ENCODE measurements at places on chromosomes 7 and 10. TPM values are rescaled to one million over a fixed set of nuclear protein-coding genes. Genes with fewer than 3 reads are reported as not detected.

GRCh38 chr7:143882604-143883078, 19.3 kb downstream of the TCAF1 start:
- no peaks in the 10 kb centered on the region for H3K27me3 ChIP-seq
- H3K4me1 ChIP-seq, result no peaks in the 10 kb centered on the region

DNA sequence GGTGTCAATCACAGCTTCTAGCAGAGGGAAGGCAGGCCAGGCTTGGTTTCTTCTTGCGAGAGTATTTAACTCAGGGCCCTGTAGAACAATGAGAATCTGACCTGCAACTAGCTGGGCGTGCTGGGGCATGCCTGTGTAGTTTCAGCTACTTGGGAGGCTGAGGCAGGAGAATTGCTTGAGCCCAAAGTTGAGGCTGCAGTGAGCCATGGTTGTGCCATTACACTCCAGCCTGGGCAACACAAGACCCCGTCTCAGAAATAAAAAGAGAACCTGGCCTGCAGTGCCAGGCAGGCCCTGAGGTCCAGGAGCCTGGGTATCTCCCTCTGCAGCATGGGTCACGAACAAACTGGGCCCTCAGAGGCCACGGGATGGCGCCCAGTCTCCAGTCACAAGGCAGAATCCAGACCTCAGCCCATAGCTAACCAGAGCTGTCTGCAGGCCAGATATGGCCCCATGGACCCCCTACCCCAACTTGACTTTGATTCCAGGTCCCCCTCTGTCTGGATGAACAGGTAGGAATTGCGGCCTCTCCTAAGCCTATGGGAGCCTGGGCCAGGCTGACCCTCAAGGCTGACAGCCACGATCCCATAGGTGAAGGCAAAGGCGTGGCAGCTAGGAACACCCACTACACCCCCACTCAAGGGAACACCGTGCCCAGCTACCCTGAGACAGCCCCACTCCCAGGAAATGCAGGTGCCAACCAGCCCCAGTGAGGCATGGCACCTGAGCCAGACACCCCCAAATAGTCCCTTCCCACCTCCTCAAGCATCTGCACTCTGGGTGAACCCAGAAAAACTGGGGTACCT, 102.7 kb upstream of the TNRC18 start:
- peaks cover 27% of the 10 kb centered on the region for H3K36me3 ChIP-seq
- H3K4me3 ChIP-seq, result peak overlapping the region; percentile 79
- peaks cover 29% of the 10 kb centered on the region for H3K4me1 ChIP-seq

GRCh38 chr10:64394744-64395143, 873.5 kb downstream of the REEP3 start:
- H3K4me1 ChIP-seq, result no peaks in the 10 kb centered on the region
- no peak overlapping the region for H3K4me3 ChIP-seq
- H3K36me3 ChIP-seq, result no peaks in the 10 kb centered on the region
- H3K27me3 ChIP-seq, result no peaks in the 10 kb centered on the region

DNA sequence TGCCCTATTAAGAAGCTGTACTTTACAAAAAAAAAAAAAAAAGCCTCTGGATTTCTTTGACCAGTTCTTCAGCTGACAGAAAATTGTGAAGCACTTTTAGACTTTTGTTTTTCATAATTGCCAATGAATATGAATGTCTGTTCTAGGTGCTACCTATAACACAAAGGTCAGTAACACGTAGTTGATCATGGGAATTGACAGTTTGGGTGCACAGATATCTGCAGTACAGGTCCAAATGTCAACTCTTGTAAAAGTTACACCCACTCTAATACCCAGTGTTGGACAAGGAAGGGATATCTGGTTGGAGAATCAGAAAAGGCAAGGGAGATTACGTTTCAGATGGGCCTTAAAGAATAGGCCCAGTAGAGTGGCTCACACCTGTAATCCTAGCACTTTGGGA, 1.8 kb downstream of the REEP3 start:
- H3K4me3 ChIP-seq, result peak overlapping the region; percentile 83
- peaks cover 54% of the 10 kb centered on the region for H3K4me1 ChIP-seq
- H3K27me3 ChIP-seq, result no peaks in the 10 kb centered on the region
- H3K36me3 ChIP-seq, result no peaks in the 10 kb centered on the region

DNA sequence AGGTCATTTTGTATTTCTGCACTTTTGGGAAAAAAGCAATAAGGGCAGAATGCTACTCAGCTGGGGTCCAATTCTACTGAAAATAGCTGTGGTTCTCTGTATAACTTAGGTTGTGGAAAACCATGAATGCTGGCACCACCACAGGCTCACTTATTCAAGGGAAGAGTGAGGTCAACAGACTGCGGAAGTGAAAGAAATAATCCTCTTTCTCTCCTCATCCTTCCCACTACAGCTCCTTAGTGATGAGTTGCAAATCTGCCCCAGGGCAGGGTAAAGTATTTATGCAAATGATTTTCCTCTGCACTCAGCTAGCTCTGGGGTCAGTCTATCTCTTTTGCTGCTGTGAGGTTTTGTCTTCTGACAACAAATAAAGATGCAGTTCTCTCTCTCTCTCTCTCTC, 74.1 kb upstream of the PTPRZ1 start:
- no peaks in the 10 kb centered on the region for H3K4me1 ChIP-seq
- no peak for DNase-seq
- H3K4me3 ChIP-seq, result no peak overlapping the region
- H3K27ac ChIP-seq, result no peak overlapping the region
- no peaks in the 10 kb centered on the region for H3K27me3 ChIP-seq

DNA sequence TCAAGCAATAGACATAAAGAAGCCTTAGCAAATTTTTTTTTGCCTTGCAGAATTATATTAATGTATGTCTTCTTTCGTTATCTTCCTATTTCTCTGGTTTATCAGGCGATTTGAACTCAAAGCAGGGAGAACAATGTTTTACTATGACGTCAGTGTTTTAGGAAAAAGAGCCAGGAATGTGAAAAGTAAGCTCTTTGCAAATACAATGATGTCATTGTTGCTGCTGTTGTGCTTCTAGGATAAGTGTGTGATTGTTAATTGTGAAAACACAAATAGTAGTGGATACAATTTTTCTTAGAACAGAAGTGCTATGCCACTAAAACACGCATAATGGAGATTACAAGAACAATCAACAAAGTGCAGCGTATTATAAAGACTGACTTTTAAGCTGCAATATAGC, 9.5 kb upstream of the AUTS2 start:
- no peak for DNase-seq
- 0 out of 2 replicates have a peak, but pooled peaks cover 2% of the 10 kb centered on the region for H3K27me3 ChIP-seq
- H3K36me3 ChIP-seq, result no peaks in the 10 kb centered on the region
- H3K4me1 ChIP-seq, result no peaks in the 10 kb centered on the region

GRCh38 chr10:86047588-86047987, 319.0 kb downstream of the GRID1 start:
- H3K36me3 ChIP-seq, result no peaks in the 10 kb centered on the region
- no peaks in the 10 kb centered on the region for H3K4me1 ChIP-seq
- no peak overlapping the region for H3K4me3 ChIP-seq

- no peaks in the 10 kb centered on the region for H3K4me1 ChIP-seq
- no peaks in the 10 kb centered on the region for H3K27me3 ChIP-seq
- peak; percentile 8 for DNase-seq
- H3K27ac ChIP-seq, result no peak overlapping the region
These were observed 333.9 kb downstream of the AUTS2 start for GRCh38 chr7:69932034-69932628.

- no peaks in the 10 kb centered on the region for H3K27me3 ChIP-seq
- no peak overlapping the region for H3K27ac ChIP-seq
- no peaks in the 10 kb centered on the region for H3K36me3 ChIP-seq
- no peak for DNase-seq
These were observed 86.9 kb downstream of the CXCL12 start for GRCh38 chr10:44297963-44298362.

GRCh38 chr7:137454246-137454724, 110.8 kb upstream of the PTN start:
- no peak overlapping the region for H3K4me3 ChIP-seq
- no peak overlapping the region for H3K27ac ChIP-seq
- H3K36me3 ChIP-seq, result no peaks in the 10 kb centered on the region
- H3K27me3 ChIP-seq, result peaks cover 3% of the 10 kb centered on the region
- peak; percentile 20 for DNase-seq
- H3K4me1 ChIP-seq, result no peaks in the 10 kb centered on the region

DNA sequence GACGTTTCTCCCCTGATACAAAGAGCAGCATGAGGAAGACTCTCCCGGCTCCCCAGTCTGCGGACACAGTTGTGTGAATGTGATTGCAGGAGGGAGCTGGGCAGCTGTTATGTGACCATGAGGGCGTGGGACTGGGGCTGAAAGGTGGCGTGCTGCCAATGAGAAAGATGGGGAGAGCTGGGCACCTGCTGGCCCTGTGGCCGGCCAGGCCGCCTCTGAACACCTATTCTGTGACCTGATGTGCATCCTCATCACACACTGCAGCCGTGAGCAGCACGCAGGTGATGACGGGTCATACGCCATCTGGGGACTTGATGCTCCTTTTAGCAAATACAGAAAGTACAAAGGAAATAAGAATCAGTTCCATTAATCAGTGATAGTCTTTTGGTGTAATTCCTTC, 86.9 kb downstream of the MGMT start:
- no peak overlapping the region for H3K4me3 ChIP-seq
- no peaks in the 10 kb centered on the region for H3K4me1 ChIP-seq
- DNase-seq, result no peak
- no peaks in the 10 kb centered on the region for H3K36me3 ChIP-seq
- H3K27ac ChIP-seq, result no peak overlapping the region

DNA sequence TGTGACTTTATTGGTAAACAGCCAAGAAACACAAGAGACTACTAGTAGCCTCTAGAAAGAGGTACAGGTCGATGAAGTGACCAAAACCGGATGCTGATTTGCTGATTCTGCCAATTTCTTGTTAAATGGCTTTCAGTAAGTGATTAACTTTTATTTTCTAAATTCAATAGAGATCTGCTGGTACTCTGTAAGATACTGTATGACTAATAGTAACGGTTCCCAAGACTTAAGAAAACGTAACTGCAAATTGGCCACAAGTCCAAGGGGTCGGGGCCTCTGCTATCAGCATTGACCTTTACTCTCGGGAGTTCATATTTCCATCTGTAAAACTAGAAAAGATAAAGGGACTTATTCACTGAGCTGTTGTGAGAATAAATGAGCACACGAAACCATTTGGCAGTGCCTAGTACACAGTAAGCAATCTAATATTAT, 1.4 kb downstream of the FAM3C start:
- peaks cover 4% of the 10 kb centered on the region for H3K36me3 ChIP-seq
- peak overlapping the region; percentile 73 for H3K27ac ChIP-seq
- DNase-seq, result no peak
- H3K4me3 ChIP-seq, result peak overlapping the region; percentile 97

- no peaks in the 10 kb centered on the region for H3K4me1 ChIP-seq
- H3K36me3 ChIP-seq, result no peaks in the 10 kb centered on the region
- no peak overlapping the region for H3K27ac ChIP-seq
- no peak overlapping the region for H3K4me3 ChIP-seq
These were observed 51.2 kb downstream of the ARL4A start for GRCh38 chr7:12738665-12739064.

- no peak overlapping the region for H3K27ac ChIP-seq
- H3K4me1 ChIP-seq, result no peaks in the 10 kb centered on the region
- no peaks in the 10 kb centered on the region for H3K27me3 ChIP-seq
- no peak overlapping the region for H3K4me3 ChIP-seq
- DNase-seq, result no peak
These were observed 12.9 kb upstream of the ABCA13 start for GRCh38 chr7:48158404-48158803.

GRCh38 chr7:148503900-148504487, 86.6 kb upstream of the C7orf33 start:
- no peak overlapping the region for H3K27ac ChIP-seq
- H3K27me3 ChIP-seq, result peaks cover 16% of the 10 kb centered on the region
- no peak overlapping the region for H3K4me3 ChIP-seq
- peak; percentile 18 for DNase-seq

GRCh38 chr10:32980558-32981468, 22.8 kb upstream of the ITGB1 start:
- no peaks in the 10 kb centered on the region for H3K36me3 ChIP-seq
- H3K27ac ChIP-seq, result peak overlapping the region; percentile 100
- DNase-seq, result peak; percentile 95
- peaks cover 62% of the 10 kb centered on the region for H3K4me1 ChIP-seq

- no peaks in the 10 kb centered on the region for H3K4me1 ChIP-seq
- H3K27ac ChIP-seq, result no peak overlapping the region
- H3K36me3 ChIP-seq, result no peaks in the 10 kb centered on the region
- no peak overlapping the region for H3K4me3 ChIP-seq
- H3K27me3 ChIP-seq, result no peaks in the 10 kb centered on the region
- DNase-seq, result no peak
These were observed 490.2 kb upstream of the IGFBP3 start for GRCh38 chr7:46411236-46411635.

DNA sequence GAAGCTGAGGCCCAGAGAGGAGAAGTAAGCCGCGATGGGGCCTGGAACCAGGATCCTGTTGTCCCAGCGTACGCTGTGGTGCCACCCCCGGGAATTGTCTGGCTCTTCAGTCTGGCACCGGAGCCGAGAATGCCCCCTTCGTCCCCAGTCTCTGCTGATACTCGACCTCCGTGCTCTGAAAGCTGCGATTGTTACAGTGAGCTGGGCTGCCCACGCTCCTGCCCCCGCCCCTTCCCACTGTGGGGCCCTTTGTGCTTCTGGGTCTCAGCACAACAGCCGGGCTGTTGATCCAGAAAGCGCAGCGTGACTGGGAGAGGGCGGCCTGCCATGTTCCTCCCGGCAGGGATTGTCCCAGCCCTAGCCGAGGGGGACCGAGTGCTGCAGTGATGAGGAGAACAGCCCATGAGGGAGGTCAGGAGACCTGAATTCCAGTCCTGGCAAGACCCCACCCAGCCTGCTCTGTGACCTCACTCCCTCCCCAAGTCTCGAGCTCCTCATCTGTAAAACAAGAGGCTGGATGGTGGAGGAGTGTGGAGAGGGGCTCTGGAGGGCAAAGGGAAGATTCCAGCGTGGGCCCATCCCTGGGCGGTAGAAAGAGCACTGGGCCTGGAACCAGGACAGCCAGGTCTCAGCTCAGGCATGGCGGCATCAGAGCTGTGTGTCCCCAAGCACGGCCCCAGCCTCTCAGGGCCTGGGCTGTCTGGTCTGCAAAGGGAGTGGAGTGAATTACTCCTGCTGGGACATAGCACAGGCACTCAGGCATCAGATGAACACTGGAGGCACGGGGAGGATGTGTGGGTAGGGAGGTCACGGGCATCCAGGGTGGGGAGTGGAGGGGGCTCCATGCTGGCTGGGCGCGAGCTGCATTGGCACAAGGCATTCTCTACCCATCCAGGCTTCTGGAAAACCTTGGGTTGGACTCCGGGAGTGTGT, 43.6 kb downstream of the TSPAN15 start:
- H3K27me3 ChIP-seq, result no peaks in the 10 kb centered on the region
- no peak overlapping the region for H3K4me3 ChIP-seq
- H3K27ac ChIP-seq, result no peak overlapping the region
- no peaks in the 10 kb centered on the region for H3K36me3 ChIP-seq
- no peak for DNase-seq
- peaks cover 6% of the 10 kb centered on the region for H3K4me1 ChIP-seq

AKR1D1 gene
- total RNA-seq, result not detected

PVRIG gene
- total RNA-seq, result not detected

VGF gene
- 4.4 TPM for total RNA-seq

MEOX2 gene
- not detected for total RNA-seq

NOS3 gene
- 3.1 TPM for total RNA-seq

FAM20C gene
- 62.4 TPM for total RNA-seq

NRCAM gene
- total RNA-seq, result 0.21 TPM

FLNC gene
- total RNA-seq, result 10.2 TPM

All from Panc1 (cell line).